ENCODE measurements at places on chromosomes 1 and 21.

GRCh38 chr1:30981172-30981571, 72.6 kb upstream of the SDC3 start:
- DNase-seq, result no peak

GRCh38 chr1:167276969-167277368, 56.3 kb downstream of the POU2F1 start:
- no peak for DNase-seq

DNA sequence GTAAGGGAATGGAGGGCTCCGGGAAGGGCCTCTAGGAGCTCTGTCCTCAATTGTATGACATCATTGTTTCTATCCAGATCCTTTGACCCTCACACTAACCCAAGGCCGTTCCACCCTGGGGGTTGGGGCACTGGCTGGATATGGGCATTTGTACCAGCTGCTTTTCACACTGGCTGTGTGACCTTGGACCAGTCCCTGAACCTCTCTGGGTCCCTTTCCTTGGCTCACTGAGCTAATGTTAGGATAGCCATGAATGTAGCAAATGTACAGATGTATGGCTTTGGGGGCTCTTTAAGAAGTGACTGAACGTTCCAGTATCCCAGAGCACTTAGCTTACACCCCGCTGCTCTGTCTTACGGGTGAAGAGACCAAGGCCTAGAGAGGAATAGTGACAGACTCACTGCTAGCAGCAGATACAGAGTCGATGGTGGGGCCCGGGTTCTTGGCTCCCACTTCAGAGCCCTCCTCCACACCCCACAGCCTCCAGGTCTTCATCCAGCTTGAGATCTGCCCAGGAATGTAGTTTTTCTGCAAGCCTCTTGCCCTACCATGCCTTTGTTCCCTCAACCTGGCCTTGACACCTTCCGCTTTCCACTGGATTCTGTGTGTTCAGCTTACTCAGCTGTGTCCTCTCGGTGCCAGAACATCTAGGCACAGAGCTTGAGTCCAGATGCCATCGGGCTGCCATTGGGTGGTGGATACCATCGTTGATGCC, 14.6 kb upstream of the UBL4B start:
- no peak for DNase-seq

DNA sequence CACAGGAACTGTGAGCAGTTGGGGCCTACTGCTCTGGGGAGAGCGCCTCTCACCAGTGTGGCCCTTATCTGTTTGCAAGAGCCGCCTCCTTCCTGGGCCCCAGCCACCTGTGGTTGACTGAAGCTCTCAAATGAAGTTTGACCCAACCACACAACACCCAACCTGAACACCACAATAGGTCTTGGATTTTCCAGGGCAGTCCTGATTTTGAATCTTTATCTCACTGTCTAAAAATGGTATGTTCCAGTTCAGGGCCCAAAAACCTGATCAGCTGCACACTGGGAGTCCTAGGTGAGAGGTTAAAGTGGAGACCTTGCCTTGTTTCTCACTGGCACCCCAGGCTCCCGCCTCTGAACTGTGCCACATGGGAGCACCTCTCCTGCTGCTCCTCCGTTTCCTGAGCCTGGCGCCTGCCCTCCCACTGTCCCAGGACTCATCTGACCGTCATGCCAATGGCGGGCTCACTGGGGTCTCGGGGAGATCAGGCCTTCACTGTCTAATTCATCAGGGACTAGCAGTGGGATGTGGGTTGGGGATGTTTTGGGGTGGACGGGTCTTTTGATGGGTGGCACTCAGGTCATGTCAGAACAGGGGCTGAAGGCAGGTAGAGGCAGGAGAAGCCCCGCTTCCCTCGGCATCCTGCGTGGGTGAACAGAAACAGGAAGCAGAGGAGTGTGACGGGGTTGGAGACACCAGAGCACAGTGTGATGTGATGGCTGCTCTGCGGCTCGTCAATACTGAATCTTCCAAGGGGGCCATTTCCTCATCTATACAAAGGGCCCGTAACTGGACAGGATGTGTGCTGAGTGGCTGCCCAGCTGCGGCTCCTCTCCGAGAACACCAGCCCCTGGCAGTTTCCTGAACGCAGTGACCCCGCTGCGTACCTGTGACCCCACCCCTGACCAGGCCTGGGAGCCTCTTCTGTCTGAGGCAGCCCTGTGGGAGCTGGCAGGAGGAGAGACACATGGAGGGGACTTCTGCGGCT, 59.6 kb upstream of the ITPKB start:
- no peak for DNase-seq

- DNase-seq, result peak; percentile 67
These were observed 8.0 kb downstream of the MRPS14 start for GRCh38 chr1:175015243-175015642.

GRCh38 chr1:151542710-151543129, 2.6 kb downstream of the TUFT1 start:
- no peak for DNase-seq

DNA sequence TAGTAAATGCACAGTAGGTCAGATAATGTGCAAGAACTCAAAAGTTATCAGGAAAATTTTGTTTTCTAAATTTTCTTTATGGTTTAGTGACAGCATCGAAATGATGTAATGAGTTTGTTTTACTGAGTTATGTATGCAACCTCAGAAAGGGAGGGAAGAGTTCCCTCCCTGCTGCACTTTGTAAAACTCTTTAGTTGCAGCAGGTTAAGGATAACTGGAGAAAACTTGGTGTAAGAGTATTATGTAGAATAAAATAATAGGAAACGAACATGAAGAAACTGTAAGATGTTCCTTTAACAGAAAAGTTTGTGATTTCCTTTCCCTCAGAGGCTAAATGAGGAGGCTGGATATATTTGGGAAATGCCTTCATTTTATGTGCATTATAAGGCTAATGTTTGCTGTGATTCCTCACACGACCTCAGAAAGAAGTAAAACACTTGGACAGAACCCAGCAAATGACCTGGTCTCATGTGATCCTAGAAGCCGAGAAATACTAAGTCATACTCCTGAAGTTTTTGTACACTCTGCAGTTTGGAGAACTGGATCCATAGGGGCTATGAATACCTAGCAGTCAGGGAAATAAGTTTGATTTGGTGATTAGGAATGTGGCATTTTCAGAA, 35.4 kb downstream of the ADGRL2 start:
- DNase-seq, result no peak

GRCh38 chr1:45452503-45452902, 38.5 kb downstream of the TESK2 start:
- no peak for DNase-seq

GRCh38 chr1:180581635-180582039, 22.9 kb downstream of the OVAAL start:
- no peak for DNase-seq

DNA sequence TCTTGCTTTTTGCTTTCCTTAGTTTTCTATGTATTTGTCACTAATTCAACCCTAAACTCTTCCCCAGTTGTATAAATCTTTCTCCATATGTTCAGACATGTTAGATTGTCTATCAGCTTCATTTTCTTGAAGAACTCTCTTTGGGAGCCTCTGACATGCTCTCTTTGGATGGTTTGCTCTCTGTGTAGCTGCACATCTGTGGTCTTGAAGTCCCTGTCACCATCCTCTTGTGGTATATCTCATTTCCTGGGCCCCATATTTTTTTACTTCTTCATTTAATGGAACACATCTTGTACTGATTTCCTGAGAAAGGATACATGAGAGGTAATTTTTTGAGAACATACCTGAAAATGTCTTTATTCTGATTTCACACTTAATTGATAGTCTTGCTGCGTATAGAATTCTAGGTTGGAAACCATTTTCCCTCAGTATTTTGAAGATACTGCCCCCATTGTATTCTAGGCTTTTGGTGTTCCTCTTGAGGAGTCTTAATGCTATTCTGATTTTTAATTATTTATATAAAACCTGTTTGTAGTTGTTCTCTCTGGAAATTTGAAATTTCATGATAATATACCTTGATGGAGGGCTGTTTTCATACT, 72.6 kb downstream of the ST3GAL3 start:
- DNase-seq, result no peak

DNA sequence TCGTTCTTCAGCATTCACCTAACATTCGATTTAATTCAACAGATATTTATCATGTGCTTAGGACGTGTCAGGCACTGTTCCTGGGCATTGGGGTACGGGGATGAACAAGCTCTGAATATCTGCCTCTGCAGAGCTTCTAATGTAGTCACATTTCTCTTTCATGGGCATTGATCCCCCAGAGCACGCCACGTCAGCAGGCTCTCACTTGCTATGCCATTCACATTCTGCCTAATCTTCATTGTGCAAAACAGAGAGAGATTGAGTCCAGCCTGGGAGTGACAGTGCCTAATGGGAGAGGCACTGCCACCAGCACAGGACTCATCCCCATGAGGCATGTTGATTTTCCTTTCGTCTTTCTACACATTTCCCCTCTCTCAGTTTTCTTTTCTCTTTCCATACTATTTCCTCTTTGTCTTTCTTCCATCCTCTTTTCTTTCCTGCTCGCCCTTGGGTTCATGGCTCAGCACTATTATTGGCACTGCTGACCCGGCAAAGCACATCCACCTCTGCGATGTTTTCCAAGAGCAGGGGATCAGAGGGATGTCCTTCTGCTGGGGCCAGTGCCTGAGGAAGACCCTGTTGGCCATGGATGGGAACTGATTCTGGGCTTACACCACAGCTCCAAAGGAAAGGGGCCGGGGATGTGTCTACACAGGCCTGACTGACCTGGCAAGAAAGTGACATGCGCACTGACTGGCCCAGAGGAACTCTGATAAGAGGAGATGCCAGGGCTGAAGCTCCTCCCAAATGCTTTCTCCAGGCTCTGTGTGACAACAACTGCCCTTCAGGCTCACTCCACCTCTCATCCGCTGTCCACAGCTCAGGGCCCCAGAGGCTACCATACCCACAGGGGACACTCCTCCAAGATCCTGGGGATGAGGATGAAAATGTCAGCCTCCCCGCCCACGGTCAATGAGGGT, 195.9 kb downstream of the TOMM20 start:
- DNase-seq, result no peak

DNA sequence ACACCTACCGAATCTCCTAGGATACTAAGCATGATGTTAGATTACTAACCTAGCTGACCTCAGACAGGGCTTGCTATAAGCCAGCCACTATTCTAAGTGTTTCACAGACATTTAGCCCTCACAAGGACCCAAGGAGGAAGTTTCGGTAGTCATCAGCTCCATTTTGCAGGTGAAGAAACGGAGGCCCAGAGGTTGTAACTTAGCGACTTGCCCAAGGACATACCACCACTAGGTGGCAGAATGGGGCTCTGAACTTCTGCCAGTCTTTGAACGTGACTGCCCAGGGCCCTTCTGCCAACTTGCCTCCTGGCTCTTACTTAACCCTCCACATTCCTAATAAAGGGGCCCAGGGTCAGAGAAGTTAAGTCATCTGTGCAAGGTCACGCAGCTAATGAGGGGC, 283.5 kb downstream of the C1orf94 start:
- no peak for DNase-seq

DNA sequence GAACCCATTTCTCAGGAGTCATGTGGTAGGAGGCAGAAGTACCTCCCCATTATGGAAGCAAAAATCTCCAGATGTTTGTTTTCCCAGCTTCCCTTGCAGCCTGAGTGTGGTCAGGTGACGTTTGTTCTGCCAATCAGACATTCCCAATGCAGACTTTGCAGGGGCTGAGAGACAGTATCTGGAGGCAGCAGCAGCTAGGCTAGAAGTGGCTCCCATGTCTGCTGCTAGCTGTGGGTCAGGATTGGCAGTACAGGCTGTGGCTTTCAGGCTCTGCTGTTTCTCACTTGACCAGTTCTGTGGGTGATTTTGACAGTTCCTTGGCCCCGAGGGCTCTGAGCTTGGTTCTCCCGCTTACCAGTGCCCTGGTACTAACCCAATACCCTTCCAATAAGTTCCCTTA, 58.6 kb upstream of the NBPF3 start:
- DNase-seq, result no peak

GRCh38 chr1:118073648-118074435, 111.2 kb downstream of the SPAG17 start:
- no peak for DNase-seq

DNA sequence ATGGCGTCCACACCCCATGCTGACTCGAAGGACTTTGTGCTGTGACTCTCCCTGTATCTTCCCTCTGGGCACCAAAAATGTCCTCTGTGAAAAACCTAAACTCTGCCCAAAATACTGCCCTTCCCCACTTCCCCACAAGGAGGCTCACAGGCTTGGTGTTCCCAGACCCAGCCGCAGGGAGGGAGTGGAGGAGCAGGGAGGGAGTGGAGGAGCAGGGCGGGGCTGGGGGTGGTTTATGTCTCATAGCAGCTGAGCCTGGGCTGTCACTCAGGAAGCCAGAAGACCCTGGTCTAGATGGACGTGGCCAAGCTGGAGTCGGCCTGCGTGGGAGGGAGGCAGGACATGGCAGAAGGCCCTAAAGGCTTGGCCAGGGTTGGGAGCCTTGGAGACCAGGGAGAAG, 461.7 kb downstream of the PTPRU start:
- peak; percentile 50 for DNase-seq

- no peak for DNase-seq
These were observed 15.1 kb downstream of the IFNAR1 start for GRCh38 chr21:33339918-33340317.

GRCh38 chr1:8651236-8651890, 166.1 kb downstream of the RERE start:
- DNase-seq, result no peak

- peak; percentile 83 for DNase-seq
These were observed 31.1 kb downstream of the EEIG2 start for GRCh38 chr1:108590957-108591356.

DNA sequence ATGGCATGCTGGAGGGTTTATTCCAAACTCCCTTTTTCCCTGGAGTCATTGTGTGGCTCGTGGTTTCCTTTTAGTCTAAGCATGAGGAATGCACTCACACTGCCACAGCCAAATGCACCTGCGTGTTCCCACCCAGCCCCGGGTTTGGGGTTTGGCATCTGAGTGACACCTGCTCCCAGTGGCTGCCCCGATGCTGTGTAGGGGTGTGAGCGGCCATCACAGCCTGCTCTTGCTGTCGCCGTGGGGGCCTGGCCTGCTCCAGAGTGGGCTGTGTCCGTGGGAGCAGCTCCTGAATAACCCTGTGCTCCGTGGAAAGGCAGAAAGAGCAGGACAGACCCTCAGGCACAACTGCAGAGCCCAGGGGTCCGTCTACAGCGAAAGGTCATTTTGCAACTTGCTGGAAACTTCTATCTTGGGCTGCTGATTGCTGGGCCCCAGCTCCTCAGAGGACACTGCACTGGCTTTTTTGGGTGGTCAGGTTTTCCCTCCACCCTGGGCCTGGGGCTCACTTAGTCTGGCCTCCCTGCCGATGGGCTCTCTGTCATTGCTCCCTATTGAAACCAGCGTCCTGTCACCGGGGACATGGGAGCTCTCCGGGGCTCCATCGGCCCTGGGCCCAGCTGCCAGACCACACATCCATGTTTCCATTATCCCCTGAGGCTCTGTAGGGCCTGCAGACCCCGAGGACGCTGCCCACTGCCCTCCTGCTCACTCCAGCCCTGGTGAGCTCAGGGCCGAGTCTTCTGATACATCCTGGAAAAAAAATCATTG, 74.1 kb downstream of the AJAP1 start:
- no peak for DNase-seq

GRCh38 chr1:14098294-14098913, 398.4 kb downstream of the PRDM2 start:
- no peak for DNase-seq

DNA sequence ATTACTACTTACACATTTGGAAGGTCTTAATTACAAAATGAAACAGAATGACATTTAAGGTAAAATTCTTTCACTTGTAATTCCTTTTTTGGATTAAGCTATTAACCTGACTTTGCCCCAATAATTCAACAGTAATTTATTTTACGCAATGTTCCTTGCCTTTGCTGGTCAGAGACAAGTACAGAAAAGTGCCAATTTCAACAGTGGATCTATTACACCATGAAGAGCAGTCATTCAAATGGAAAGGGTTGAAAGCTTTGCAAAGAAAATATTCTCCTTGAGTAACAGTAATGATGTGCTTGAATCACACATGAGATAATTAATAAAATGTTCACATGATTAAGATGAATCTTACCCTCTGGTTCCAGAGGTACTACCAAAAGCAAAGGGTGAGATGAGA, 84.7 kb downstream of the APP start:
- no peak for DNase-seq

Measured in amniotic stem cell (primary cell).